Peyer's patch (tissue), 4 donors: ENCODE measurements at places on chromosomes 16 and 17. TPM values are rescaled to one million over a fixed set of nuclear protein-coding genes. Genes with fewer than 3 reads are reported as not detected.
A peak's percentile ranks its signal among the peaks of the same experiment; 100 is the strongest.

Gene RNF151
- not detected for total RNA-seq

Gene CLEC18A
- 0.83 TPM for total RNA-seq

DNA sequence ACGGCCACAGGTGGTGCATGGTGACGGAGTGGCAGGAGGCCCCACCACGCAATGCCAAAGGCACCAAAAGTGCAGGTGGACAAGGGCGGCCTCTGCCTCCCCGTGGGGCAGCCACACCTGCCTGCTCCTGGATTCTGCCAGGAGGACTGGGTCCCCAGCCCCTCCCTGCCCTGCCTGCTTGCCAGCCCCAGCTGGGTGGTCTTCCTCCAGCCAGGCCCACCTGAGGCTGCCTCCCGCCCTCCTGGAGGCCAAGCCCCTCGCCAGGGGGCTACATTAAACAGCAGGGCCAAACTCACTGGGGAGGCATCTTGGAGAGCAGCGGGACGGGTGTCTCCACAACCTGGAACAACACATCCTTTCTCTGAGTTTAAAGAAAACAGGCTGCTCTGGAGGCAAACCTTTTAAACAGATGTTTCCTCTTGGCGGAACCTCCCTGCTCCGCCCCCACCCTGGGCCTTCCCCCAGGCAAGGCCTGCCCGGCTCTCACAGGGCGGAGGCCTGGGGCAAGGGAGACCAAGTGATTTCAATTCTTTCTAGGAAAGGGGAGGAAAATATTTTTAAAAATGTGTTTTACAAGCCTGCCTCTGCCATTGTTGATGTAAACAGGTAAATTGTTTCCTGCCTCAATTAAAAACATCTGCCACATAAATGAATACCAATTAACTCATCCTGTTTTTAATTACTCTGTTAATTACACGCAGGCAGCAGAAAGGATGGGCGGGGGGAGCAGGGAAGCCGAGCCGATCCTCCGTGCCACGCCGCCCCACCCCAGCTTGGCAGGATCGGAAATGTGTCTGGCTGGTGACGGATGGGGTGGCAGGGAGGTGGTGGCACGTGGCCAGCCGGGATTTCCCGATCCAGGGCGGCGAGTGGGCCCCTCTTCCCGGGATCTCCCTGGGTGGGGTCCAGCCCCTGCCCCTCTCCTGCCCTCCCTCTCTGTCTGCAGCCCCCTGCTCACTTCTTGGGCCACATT is 54.4 kb upstream of the PABPN1L start:
- DNase-seq, result peak; percentile 62

GRCh38 chr17:1267471-1267943 is 2.7 kb upstream of the BHLHA9 start:
- DNase-seq, result no peak

GRCh38 chr16:84321932-84322331 is 27.3 kb downstream of the WFDC1 start:
- no peak for DNase-seq

DNA sequence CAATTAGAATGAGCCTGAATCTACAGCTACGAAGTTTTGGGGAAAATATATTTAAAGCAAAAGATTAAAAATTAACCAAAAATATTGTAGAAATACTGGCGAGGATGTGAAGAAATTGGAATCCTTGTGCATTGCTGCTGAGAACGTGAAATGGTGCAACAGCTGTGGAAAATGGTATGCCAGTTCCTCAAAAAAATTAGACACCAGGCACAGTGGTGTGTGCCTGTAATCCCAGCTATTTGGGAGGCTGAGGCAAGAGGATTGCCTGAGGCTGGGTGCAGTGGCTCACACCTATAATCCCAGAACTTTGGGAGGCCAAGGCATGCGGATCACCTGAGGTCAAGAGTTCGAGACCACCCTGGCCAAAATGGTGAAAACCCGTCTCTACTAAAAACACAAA is 119.9 kb upstream of the TMEM97 start:
- no peak for DNase-seq

- DNase-seq, result no peak
Measured at GRCh38 chr16:56362057-56362655, 63.2 kb downstream of the AMFR start.

Gene DGKE
- total RNA-seq, result 12.4 TPM

Gene TUBB3
- 2.1 TPM for total RNA-seq

Gene CRYM
- total RNA-seq, result 11.6 TPM

Gene FGF11
- total RNA-seq, result not detected

Gene EMP2
- 27.5 TPM for total RNA-seq
